ENCODE measurements at places on chromosomes 4 and X.

DNA sequence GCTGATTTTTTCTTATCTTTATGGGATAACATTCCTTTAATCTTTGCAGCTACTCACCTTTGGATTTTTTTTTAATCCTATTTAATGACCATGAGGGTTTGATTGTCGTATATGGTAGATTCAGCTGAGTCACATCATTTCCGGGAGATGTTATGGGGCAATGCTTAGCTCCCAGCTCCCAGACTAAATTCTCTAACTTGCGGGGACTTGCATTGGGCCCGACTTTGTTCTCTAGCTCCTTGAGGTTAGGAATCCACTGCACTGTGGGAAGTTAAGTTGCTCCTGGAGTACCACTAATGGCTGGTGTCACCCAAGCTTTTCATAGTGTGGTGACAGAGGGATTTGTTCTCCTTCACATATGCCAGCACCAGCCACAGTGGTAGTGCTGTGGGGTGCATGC, 287.4 kb downstream of the TECRL start:
- no peak for DNase-seq

DNA sequence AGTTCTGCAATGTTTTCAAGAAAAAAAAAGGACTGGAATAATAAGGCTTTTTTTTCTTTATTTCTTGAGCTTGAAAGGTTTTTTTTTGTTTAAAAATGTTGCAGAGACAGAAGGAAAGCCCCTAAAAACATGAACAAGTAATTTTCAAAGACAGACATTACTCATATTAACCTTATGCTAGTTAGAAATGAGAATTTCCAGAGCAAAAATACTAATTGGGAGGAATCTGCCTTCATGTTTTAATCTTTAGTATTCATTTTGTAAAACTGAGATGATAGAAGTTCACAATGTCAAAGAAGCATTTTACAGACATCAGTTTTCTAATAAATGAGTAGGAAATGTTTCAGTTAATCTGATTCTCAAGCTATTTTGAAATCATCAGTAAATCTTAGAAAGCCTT, 1805.3 kb downstream of the PCDH7 start:
- no peak for DNase-seq

DNA sequence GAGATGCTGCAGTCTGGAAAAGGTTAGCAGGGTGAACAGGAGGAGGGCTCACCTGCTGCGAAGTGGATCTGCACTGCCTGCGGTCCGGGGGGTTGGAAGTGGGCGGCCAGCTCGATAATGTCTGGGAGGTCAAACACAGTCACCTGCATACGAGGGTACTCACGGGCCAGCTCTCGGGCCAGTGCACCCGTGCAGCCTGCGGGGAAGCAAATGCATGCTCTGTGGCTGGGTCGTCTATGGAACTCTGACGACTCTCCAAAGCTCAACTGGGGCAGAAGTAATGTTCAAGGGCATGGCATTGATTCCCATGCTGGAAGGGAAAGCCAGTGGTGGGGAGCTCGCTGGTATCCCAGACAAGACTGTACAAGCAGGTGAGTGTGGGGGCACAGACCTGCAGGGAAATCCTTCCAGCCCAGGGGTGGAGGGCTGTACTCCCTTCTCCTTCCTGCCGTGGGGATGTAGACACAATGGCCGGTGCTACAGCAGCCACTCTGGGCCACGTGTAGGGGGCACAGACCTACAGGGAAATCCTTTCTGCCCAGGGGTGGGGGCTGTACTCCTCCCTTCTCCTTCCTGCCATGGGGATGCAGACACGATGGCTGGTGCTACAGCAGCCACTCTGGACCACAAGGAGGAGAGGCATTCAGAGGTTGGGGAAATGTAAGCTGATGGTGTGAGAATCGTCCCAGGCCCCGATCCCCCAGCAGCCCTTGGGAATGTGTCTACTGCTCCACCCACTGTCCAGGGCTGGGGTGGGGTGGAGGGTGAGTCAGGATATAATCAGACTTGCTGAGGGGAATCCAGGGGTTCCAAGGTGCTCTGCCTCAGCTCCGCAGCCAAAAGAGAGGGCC, 26.2 kb upstream of the SLC25A6 start:
- DNase-seq: no peak

DNA sequence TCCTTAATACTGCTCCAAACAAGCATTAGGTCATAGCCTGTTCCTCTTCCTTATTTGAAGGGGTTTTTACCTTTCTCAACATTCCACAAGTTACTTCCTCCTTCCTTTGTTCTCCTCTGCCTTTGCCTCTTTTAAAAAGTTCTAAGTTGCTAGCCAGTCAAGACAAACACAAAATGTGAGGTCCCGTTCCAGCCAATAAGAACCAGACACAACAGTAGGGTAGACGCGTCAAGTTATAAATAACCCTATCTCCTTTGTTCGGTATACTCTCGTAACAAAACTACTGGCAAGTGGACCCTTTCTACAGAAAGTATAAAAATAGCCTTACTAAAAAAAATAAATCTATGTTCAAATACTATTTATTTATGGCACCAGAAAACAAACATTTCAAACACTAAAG, 6.3 kb upstream of the ACE2 start:
- DNase-seq: no peak

- DNase-seq: no peak
These were observed 18.0 kb downstream of the RPS6KA3 start for GRCh38 chrX:20248592-20249192.

DNA sequence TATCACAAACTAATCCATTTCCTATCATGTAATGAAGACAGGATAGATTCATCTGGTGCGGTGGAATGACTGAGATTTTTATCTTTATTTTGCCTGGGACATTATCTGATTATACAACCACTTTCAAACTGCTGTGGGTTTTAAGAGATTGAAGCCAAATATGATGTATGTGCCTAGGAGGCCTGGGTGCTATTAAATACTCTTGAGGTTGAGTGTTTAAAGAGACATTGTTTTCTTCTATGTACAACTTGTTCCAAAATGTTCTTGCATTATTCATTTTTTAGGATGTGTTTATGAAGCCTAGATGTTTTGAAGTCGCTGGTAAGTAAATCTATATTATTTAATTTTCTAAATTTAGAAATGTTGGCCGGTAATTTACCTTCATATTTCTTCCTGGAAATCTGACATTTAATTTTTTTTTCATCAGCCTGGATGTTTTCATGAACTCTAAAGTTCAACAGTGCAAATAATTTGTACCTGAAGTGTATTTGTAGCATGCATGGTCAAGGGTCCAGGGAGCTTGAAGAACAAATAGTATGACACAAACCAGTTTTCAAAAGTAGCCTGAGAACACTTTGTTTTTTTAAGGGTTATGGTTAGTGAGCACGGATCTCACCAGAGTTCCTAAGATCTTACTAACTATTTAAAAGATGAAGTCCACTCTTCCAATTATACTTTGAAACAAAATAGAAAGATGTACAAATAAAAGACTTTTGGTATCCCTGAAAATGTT, 72.8 kb upstream of the ATP8A1 start:
- no peak for DNase-seq

DNA sequence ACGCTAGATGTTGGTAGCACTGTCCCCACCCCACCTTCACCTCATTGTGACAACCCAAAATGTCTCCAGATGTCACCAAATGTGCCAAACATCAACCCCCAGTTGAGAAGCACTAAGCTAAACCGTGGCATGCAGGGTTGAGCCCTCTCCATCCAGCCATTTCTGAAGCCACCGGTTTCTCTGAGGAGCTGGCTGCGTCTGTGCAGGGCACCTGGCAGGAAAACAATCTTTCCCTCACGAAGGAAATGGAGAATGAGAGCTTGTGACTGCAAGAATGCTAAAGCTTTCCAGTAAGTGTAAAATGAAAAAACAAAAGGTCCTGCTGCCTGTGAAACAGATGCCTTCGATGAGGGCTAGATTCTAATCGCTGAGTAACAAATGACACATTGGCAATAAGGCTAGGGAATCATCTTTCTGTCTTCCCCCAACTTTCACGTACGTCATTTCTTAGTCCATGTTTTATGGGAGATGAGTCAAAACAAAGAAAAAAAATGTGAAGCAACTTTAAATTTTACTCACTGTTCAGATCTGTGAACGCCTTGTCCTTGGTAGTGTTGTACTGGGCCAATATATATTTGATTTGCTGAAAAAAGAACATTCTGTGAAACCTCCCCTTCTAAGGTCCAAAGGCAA, 59.9 kb downstream of the PROM1 start:
- no peak for DNase-seq

DNA sequence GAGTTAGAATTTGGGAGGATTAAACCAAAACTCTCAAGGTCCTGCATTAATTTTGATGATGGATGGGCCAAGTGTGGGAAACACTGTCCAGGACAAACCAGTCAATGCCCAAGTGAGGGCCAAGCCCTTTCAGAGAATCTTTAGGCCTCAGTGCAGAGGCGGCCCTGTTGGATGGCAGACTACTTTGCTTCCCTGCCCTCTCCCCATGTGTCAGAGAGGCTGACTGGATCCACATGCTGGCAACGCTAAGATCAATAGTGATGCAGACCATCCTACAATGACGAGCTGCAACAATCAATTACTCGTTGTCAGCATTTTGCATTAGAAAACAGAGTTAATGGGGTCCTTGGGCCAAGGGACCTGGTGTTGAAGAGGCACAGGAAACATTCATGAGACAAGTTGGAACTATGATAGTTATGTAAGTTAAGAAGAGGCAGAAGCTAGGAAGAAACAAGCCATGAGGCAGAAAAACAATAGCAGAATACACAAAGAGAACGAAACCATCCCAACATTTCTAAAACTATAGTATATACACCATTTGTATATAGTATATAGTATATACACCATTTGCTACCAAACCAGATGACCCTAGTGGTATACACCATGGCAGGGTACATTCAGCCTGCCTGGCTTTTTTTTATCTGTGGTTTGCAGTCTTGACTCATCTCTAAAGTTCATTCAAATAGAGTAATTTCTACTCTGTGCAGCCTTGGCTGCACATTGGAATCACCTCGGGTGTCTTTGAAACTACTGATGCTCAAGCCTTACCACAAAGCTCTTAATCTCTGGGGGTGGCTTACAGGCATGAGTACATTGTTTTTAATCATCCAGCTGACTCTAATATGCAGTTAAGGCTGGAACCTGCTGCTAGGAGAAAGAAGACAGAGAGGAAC, 147.7 kb upstream of the GYPA start:
- DNase-seq: no peak

DNA sequence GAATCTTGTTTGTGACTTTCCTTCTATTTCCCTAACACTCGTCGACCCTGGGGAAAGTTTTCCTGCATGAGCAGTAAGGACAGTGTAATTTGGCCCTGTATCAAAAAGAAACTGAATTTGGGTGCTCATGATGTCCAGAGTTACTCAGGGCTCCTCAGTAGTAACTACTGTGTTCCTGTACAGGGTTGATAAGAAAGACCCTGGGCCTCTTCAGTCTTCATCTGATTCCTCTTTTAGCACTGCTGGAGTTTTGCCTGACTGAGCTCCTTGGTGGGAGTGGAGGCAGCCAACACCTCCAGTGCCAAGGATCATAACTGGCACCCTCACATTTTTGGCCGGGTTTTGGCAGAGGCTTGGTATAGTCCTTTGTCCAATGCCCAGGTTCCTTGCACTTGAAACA, 7.1 kb upstream of the AREG start:
- DNase-seq: no peak
